Ovary (tissue), 10 donors: ENCODE measurements at places on chromosomes 6 and 20. TPM values are rescaled to one million over a fixed set of nuclear protein-coding genes. Genes with fewer than 3 reads are reported as not detected.
A peak's percentile ranks its signal among the peaks of the same experiment; 100 is the strongest.

- no peaks in the 10 kb centered on the region for H3K27me3 ChIP-seq
- H3K36me3 ChIP-seq: no peaks in the 10 kb centered on the region
- DNase-seq: no peak
- H3K27ac ChIP-seq: no peak overlapping the region
- no peak overlapping the region for H3K4me3 ChIP-seq
Observed at GRCh38 chr20:17602493-17602892, 32.6 kb downstream of the DSTN start.

GRCh38 chr20:20371083-20371482 is 3.2 kb downstream of the INSM1 start:
- H3K4me1 ChIP-seq: peaks cover 14% of the 10 kb centered on the region
- no peak overlapping the region for H3K4me3 ChIP-seq
- DNase-seq: no peak
- no peak overlapping the region for H3K27ac ChIP-seq
- no peaks in the 10 kb centered on the region for H3K36me3 ChIP-seq

- no peak for DNase-seq
- H3K4me1 ChIP-seq: peaks cover 2% of the 10 kb centered on the region
- H3K36me3 ChIP-seq: no peaks in the 10 kb centered on the region
- no peak overlapping the region for H3K4me3 ChIP-seq
Observed at GRCh38 chr20:49405062-49405683, 77.3 kb downstream of the KCNB1 start.

GRCh38 chr20:46230801-46231282 is 77.5 kb downstream of the CDH22 start:
- no peak overlapping the region for H3K27ac ChIP-seq
- peak; percentile 70 for DNase-seq
- H3K27me3 ChIP-seq: no peaks in the 10 kb centered on the region
- no peaks in the 10 kb centered on the region for H3K36me3 ChIP-seq

- no peak overlapping the region for H3K27ac ChIP-seq
- no peaks in the 10 kb centered on the region for H3K27me3 ChIP-seq
- DNase-seq: no peak
- no peak overlapping the region for H3K4me3 ChIP-seq
- H3K4me1 ChIP-seq: no peaks in the 10 kb centered on the region
- no peaks in the 10 kb centered on the region for H3K36me3 ChIP-seq
Observed at GRCh38 chr20:17622851-17623508, 53.1 kb downstream of the DSTN start.

- no peak overlapping the region for H3K4me3 ChIP-seq
- H3K36me3 ChIP-seq: no peaks in the 10 kb centered on the region
- DNase-seq: no peak
- H3K4me1 ChIP-seq: no peaks in the 10 kb centered on the region
- no peak overlapping the region for H3K27ac ChIP-seq
Observed at GRCh38 chr6:98578016-98578415, 256.4 kb upstream of the POU3F2 start.

DNA sequence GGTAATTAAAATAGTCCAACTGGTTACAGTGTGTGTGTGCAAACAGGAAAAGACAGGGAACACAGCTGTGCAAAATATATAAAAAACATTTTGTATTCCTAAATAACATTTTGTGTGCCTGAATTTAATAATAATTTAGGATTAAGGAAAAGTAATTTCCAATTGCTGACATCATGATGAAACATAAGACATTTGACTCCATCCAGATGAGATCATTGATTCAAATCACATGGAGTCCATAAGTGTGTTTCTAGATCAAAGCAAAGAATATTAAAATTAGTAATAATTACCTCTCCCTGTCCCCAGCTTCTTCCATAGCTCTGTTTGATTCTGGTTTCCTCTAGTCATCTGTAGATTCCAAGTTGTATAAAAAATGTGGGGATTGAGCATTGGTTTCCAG is 64.6 kb upstream of the BTN3A2 start:
- H3K4me3 ChIP-seq: no peak overlapping the region
- no peak overlapping the region for H3K27ac ChIP-seq

DNA sequence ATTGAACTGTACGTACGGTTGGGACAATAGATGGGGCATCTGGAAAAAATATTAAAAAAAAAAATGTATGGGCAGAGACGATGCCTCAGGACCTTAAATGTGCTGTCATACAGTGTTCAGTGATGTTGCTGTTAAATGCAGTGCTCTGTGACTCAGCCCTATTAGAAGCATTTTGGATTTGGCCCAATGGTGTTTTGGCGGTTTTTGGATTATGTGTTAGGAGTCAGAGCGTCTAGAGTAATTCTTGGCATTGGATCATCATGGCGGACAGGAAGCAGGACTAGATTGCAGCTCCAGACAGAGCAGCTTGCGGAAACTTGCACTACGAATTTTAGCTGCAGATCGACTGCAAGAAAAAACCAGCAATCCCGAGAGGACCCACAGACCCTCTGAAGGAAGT is 280.0 kb downstream of the SOX4 start:
- DNase-seq: no peak
- H3K4me1 ChIP-seq: no peaks in the 10 kb centered on the region

GRCh38 chr6:6005051-6006005 is 1.4 kb downstream of the NRN1 start:
- H3K4me1 ChIP-seq: peaks cover 6% of the 10 kb centered on the region
- H3K27ac ChIP-seq: no peak overlapping the region
- H3K4me3 ChIP-seq: peak overlapping the region; percentile 10
- no peaks in the 10 kb centered on the region for H3K27me3 ChIP-seq
- no peak for DNase-seq

DNA sequence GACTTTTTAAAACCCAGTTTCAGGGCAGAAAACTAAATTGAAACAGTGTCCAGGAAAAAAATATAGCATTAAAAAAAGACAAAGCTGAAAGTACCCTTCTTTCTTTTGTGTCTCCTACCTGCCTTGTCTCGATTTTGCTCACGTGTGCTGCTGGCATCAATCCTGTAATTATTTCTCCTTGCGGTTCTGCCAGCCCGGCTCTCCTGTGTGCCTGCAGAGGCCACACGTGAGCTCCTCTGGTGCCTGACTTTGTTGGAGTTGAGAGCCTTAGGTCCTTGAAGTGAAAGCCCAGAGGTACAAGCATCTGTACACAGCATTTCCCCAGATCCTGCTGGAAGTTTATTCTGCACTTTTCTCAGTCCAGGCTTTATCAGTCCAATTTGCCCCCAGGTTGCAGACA is 36.5 kb downstream of the GHRH start:
- no peaks in the 10 kb centered on the region for H3K27me3 ChIP-seq
- no peak for DNase-seq
- no peak overlapping the region for H3K27ac ChIP-seq
- H3K36me3 ChIP-seq: no peaks in the 10 kb centered on the region

- H3K27me3 ChIP-seq: no peaks in the 10 kb centered on the region
- H3K36me3 ChIP-seq: no peaks in the 10 kb centered on the region
- H3K4me1 ChIP-seq: no peaks in the 10 kb centered on the region
- no peak overlapping the region for H3K27ac ChIP-seq
- H3K4me3 ChIP-seq: no peak overlapping the region
Observed at GRCh38 chr6:87673237-87673636, 28.8 kb downstream of the AKIRIN2 start.

- no peaks in the 10 kb centered on the region for H3K27me3 ChIP-seq
- no peak for DNase-seq
- H3K36me3 ChIP-seq: no peaks in the 10 kb centered on the region
- H3K4me3 ChIP-seq: no peak overlapping the region
- H3K4me1 ChIP-seq: peaks cover 12% of the 10 kb centered on the region
- H3K27ac ChIP-seq: no peak overlapping the region
Observed at GRCh38 chr6:139981066-139981624, 606.7 kb upstream of the CITED2 start.

GRCh38 chr6:122081921-122082320 is 317.5 kb upstream of the HSF2 start:
- H3K27me3 ChIP-seq: no peaks in the 10 kb centered on the region
- H3K27ac ChIP-seq: no peak overlapping the region
- DNase-seq: no peak
- H3K4me1 ChIP-seq: no peaks in the 10 kb centered on the region

- H3K27me3 ChIP-seq: no peaks in the 10 kb centered on the region
- H3K4me1 ChIP-seq: no peaks in the 10 kb centered on the region
- no peak overlapping the region for H3K4me3 ChIP-seq
- no peak overlapping the region for H3K27ac ChIP-seq
Observed at GRCh38 chr20:20248620-20249200, 119.2 kb upstream of the INSM1 start.

GRCh38 chr6:33820243-33820642 is 16.4 kb upstream of the MLN start:
- no peak overlapping the region for H3K27ac ChIP-seq
- no peak for DNase-seq
- H3K4me1 ChIP-seq: peaks cover 3% of the 10 kb centered on the region
- no peaks in the 10 kb centered on the region for H3K27me3 ChIP-seq
- no peaks in the 10 kb centered on the region for H3K36me3 ChIP-seq

DNA sequence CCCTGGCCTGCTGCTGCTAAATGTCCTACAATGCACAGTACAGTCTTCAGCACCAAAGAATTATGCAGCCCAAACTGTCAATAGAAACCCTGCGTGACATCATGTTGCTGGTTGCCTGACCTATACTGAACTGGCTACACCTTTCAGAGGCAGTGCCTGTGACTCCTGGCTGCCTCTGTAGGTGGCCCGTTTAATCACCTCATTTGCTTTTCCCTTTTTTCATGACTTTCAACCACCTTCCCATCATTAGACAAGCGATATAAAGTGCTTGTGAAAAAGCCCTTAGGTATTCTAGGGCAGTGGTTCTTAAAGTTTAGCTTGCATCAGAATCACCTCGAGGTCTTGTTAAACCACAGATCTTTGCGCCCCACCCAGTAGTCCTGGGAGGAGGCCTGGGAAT is 33.0 kb upstream of the RIPOR2 start:
- no peak overlapping the region for H3K27ac ChIP-seq
- no peak for DNase-seq
- H3K4me1 ChIP-seq: no peaks in the 10 kb centered on the region
- H3K27me3 ChIP-seq: no peaks in the 10 kb centered on the region

- H3K27ac ChIP-seq: no peak overlapping the region
- no peaks in the 10 kb centered on the region for H3K4me1 ChIP-seq
- H3K4me3 ChIP-seq: no peak overlapping the region
- no peaks in the 10 kb centered on the region for H3K27me3 ChIP-seq
Observed at GRCh38 chr6:70507161-70507560, 59.6 kb upstream of the SDHAF4 start.

DNA sequence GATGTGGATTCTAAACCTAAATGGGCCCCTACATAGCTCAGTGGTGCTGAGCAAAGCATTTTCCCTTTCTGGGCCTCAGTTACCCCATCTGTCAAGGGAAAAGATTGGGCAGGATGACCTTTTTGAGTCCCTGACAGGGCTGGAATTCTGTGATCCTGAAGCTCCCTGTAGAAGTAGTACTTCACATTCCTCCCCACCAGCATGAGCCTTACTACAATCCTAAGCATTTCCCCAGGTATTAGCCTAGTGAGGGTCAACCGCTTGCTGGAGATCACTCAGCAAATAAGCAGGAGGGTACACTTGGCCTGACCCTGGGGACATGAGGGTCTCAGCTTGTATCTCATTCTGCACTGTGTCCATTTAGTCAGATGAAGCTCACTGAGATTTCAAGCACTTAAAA is 13.4 kb downstream of the NDRG3 start:
- H3K36me3 ChIP-seq: no peaks in the 10 kb centered on the region
- DNase-seq: no peak
- H3K27ac ChIP-seq: no peak overlapping the region
- H3K4me3 ChIP-seq: no peak overlapping the region
- no peaks in the 10 kb centered on the region for H3K4me1 ChIP-seq

GRCh38 chr6:138518054-138518453 is 18.8 kb upstream of the NHSL1 start:
- no peak overlapping the region for H3K4me3 ChIP-seq
- no peak overlapping the region for H3K27ac ChIP-seq
- no peak for DNase-seq
- H3K36me3 ChIP-seq: no peaks in the 10 kb centered on the region
- H3K27me3 ChIP-seq: no peaks in the 10 kb centered on the region

DNA sequence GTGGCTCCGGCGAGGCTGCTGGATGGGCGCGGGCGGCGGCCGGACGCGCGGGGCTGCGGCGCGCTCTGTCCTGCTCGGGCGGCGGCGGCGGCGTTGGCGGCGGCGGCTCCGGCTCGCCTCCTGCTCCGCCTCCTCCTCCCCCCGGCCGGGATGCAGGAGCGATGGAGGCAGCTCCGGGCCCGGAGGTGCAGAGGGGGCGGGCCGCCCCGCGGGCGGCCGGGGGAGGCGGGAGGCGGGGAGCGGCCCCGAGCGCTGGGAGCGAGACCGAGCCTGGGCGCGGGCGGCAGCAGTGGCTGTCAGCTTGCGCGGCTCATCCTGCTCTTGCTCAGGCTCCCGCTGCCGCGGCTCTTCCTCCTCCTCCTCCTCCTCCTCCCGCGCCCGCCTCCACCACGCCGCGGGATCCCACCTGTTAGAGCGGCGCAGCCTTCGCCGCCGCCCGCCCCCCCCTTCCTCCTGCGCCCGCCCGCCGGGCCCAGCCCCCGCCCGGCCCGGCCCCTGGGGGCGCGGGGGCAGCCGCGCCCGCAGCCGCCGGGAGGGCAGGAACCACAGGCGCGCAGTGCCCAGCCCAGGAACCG is at the start of gene NOL4L:
TSS of gene NOL4L (minus strand) at position 323 of the 575 bp plus-strand sequence. CDS start 443 bp downstream, outside the sequence.
- no peak for DNase-seq
- H3K36me3 ChIP-seq: no peaks in the 10 kb centered on the region
- peaks cover 6% of the 10 kb centered on the region for H3K4me1 ChIP-seq
- no peaks in the 10 kb centered on the region for H3K27me3 ChIP-seq
- peak within 1 kb of the TSS; percentile 52 for H3K4me3 ChIP-seq

DNA sequence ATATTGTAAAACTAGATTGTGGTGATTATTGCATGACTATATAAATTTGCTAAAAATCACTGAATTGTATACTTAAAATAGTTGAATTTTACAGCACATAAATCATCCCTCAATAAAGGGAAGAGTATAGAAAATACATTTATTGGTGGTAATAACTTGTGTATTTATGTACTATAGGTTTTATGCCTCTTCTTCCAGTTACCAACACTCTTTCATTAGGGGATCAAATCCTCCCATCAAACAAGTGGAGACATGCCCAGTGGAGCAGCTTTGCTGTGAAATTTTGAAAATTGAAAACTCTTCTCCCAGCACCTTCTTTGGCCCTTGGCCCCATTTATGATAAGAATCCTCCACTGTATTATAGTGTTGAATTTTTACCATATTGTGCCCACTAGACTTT is 10.1 kb upstream of the SSR1 start:
- no peak overlapping the region for H3K27ac ChIP-seq
- no peaks in the 10 kb centered on the region for H3K36me3 ChIP-seq
- DNase-seq: no peak
- H3K4me1 ChIP-seq: no peaks in the 10 kb centered on the region

GRCh38 chr20:11646359-11646758 is 271.3 kb upstream of the BTBD3 start:
- DNase-seq: no peak
- no peaks in the 10 kb centered on the region for H3K4me1 ChIP-seq
- no peaks in the 10 kb centered on the region for H3K36me3 ChIP-seq
- no peak overlapping the region for H3K27ac ChIP-seq

- H3K27ac ChIP-seq: no peak overlapping the region
- H3K27me3 ChIP-seq: no peaks in the 10 kb centered on the region
- H3K4me1 ChIP-seq: peaks cover 2% of the 10 kb centered on the region
Observed at GRCh38 chr6:139486476-139486799, 112.0 kb upstream of the CITED2 start.

GRCh38 chr6:27791182-27791943 is 120.8 kb downstream of the OR2B2 start:
- peak; percentile 78 for DNase-seq
- peak overlapping the region; percentile 57 for H3K27ac ChIP-seq
- no peaks in the 10 kb centered on the region for H3K36me3 ChIP-seq
- peak overlapping the region; percentile 53 for H3K4me3 ChIP-seq
- H3K27me3 ChIP-seq: no peaks in the 10 kb centered on the region

The TSBP1 gene
- total RNA-seq: not detected

The ULBP2 gene
- total RNA-seq: not detected

The OR12D3 gene
- total RNA-seq: not detected

The GGTLC1 gene
- not detected for total RNA-seq

The PRL gene
- not detected for total RNA-seq

The PPP1R16B gene
- total RNA-seq: 2.9 TPM

The HLA-F gene
- 21.3 TPM for total RNA-seq

The MCM8 gene
- total RNA-seq: 3.6 TPM

The SLA2 gene
- 0.46 TPM for total RNA-seq

The DUSP15 gene
- 6.9 TPM for total RNA-seq

The DCDC2 gene
- 12.4 TPM for total RNA-seq
